ENCODE measurements at places on chromosomes 2 and 18.

DNA sequence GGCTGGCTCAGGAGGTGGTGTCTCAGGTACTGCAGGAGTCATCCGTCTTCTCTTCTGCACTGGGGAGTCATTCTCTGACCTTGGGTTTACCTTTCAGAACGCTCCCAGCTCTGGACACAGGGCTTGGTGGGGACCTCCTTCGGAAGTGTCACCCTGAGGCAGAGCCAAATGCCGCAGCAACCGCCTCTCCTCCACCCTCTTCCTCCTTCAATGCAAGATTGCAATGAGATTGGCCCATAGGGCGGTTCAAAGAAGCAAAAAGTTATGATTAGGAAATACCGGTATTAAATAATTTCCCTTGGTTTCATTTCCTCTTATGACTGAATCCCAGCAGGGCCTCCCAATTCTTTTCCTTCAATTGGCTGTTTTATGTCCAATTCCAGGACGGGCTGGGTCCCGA is 178.8 kb downstream of the ACKR3 start:
- no peak for DNase-seq

DNA sequence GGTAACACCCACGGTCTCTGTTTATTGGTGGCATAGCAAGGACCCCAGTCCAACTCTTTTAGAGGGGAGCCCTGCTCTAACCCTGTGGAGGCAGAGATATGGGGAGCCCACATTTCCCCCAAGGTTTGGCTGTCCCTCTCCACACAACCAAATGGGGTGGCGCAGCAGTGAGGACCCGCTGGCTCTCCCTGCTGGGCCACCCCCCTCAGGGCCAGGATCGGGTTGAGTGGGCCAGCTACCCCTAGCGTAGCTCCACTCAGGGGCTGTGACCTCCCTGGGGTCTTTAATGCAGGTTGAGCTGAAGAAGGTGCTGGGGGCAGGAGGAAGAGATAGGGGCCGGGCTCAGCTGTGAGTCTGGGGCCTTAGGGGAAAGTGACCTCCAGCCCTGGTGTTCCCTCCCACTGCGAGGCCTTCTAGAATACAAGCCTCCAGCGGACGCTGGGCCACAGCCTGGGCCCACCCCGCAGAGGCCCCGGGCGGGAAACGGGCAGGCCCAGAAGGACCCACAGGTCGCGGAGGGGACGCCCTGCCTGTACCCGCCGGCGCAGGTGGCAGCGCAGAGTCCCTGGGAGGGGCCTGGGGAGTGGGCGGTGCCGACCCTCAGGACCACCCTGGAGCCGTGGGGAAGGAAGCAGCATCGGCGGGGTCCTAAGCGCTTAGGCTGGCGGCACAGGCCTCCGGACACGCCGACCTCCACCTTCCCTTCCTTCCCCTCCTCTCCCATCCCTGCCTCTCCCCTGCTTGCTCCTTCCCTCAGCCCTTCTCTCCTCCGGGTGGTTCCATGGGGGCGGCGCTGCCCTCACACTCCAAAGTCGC is 9.6 kb downstream of the CROCC2 start:
- no peak for DNase-seq

DNA sequence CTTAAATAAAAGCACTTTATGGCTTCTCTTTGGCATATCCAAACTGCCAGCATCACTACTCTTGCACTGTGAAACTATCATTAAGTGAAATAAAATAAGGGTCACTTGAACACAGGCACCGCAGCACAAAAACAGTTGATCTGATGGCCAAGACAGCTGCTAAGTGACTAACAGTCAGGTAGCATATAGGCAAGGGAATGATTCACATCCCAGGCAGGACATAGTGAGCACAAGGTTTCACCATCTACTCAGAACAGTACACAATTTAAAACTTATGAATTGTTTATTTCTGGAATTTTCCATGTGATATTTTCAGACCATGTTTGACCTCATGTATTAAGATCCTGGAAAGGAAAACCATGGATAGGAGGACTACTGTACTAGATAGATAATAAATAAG is 214.2 kb downstream of the MREG start:
- no peak for DNase-seq

GRCh38 chr18:5414546-5414945 is 119.0 kb upstream of the ZBTB14 start:
- DNase-seq: no peak

GRCh38 chr2:160719116-160719515 is 225.5 kb upstream of the RBMS1 start:
- DNase-seq: no peak

Data from stimulated activated CD4-positive, alpha-beta T cell treated with anti-CD3 and anti-CD28 coated beads, Interleukin-4, amount 100 ng/mL, for 48 hours (primary cell).